Aorta (tissue), 5 donors: ENCODE measurements at places on chromosomes 1 and 21.
A peak's percentile ranks its signal among the peaks of the same experiment; 100 is the strongest.

DNA sequence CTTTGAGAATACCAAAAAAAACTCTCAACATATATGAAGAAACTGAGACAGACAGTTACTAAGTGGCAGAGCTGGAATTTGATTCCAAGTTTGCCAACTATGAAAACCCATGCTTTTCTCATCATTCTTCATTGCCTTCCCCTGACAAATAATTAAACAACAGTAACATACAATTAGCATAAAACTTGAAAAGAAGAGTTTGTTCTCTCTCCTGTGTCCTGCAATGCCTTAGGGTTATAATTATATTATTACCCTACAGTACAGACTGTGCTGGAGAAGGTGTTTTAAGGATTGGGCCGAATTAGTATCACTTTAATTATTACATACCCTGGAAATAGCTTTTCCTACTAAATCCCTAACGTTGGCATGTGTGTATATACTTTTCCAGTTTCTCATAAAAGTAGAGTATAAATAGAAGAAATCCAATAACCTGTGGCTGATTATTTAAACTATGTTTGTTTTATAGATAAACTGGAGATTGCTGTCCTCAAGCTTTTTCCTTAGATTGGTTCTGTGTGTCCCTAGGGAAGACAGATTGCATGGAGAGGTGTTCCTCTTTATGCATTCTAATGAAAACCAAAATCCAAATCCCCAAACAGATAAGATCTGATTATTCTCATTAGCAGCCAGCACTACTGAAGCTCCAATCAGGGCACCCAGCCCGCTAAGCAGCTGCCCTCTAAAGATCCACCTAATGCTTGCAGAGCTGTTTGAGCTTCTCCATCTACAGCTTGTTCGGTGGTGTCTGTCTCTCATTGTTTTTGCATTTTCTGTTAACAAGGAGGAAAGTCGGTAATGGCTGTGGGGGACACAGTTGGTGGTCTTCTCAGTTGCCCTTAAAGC lies 156.3 kb downstream of the TM2D1 start:
- DNase-seq = no peak

DNA sequence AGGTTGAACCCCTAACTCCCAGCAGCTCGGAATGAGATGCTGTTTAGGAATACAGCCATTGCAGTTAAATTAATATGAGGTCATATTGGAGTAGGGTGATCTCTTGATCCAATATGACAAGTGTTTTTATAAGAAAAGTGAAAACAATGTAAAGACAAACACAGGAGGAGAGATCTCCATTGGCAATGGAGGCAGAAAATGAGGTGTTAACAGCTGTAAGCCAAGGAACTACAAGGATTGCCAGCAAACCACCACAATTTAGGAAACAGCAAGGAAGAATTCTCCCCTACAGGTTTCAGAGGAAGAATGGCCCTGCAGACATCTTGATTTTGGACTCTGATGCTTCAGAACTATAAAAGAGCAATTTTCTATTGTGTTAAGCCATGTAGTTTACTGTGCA lies 774.3 kb downstream of the MRPL39 start:
- DNase-seq = no peak

DNA sequence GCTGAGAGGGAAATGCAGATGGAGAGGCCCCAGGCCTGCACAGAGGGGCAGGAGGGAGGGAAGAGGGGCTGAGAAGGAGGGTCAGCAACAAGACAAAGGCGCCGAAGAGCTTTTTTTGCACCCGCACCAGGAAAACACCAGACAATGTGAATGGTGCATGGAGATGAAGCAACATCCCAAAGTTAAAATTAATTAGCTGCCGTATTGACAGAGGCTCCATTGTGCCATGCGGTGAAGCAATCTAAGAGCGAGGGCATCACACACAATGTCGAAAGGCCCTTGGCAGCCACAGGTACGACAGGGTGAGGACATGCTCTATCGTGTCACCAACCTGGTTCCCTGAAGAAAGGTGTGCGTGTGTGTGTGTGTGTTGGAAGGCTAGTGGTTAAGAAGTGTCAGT lies 41.2 kb downstream of the SSBP3 start:
- no peak for DNase-seq

GRCh38 chr1:155175927-155176371 lies 2.3 kb downstream of the TRIM46 start:
- DNase-seq = peak; percentile 46

- DNase-seq = no peak
Measured at GRCh38 chr1:56223968-56224367, 355.4 kb downstream of the PLPP3 start.

DNA sequence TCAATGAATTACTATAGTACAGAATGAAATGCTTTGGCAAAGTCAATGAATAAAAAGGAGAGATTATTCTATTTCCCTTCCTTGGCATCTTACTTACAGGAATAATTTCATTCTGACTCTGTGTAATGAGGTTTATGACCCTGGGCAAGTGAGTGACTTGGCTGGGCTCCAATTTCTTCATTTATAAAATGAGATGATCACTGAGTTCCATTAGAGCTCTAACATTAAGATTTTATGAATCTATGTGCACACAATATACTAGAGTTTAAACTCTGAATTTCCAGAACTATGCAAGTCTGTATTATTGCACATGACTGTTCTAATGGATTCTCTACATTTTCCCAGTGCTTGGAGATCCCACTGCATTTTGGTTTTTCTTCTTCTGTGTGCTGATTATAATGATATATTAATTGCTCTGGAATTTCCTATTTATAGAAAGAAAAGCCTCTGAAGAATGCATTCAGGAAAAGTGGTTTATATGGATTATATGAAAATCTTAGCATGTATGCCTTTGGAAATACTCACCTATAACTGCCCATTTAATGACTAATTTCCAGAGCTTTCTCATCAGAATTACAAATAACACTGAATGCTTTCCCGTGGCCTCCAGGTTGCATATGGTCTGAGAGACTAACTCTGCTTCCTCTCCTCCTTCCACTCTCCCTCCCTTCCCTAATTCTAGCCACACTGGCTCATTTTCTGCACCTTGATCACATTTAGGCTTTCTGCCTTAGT lies 97.4 kb upstream of the CHRM3 start:
- no peak for DNase-seq

- peak; percentile 82 for DNase-seq
Measured at GRCh38 chr1:153775458-153776327, 486 bp downstream of the SLC27A3 start.

- DNase-seq = no peak
Measured at GRCh38 chr1:152928671-152929070, 18.3 kb upstream of the SPRR5 start.

DNA sequence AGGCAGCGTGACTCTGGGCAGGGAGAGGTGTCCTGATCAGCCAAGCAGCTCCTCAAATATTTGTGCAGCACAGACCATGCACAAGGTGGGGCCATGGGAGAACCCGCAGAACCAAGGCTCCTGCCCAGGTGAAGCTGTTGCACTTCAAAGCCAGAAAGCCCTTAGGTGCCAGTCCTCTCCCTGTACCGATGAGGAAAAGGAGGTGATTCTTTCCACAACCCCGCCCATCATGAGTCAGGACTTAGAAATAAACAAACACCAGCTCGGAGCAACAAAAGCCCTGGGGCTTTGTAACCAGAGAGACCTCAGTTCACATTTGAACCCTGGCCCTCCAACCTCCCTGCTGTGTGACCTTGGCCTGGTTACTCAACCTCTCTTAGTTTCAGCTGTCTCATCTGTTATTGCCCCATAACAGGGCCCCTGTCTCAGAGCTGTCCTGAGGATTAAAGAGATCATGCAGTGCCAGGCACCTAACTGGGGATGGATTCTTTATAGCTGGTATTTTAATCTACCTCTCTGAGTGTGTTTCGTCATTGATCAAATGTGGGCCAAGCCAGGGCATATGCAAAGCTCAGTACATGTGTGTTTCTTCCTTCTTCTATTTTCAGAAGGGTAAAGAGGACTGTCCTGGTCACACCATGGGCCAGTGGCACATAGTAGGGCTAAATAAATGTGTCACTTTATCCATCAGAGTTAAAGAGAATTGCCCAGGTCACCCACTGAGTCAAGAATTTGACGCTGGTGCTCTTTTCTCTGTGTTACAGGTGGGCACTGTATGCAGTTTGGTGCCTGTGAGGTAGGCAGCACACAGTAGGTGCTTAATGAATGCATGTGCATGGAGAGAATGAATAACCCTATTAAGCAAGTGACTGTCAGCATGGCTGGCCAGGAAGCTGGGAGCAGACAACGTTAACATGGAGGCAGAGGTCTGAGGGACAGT lies 1.4 kb downstream of the LDLRAD1 start:
- DNase-seq = peak; percentile 22

- no peak for DNase-seq
Measured at GRCh38 chr1:169902751-169903150, 9.1 kb upstream of the SCYL3 start.

GRCh38 chr1:199898654-199899053 lies 128.9 kb upstream of the NR5A2 start:
- no peak for DNase-seq

GRCh38 chr1:195851016-195851601 lies 757.1 kb downstream of the KCNT2 start:
- DNase-seq = no peak

DNA sequence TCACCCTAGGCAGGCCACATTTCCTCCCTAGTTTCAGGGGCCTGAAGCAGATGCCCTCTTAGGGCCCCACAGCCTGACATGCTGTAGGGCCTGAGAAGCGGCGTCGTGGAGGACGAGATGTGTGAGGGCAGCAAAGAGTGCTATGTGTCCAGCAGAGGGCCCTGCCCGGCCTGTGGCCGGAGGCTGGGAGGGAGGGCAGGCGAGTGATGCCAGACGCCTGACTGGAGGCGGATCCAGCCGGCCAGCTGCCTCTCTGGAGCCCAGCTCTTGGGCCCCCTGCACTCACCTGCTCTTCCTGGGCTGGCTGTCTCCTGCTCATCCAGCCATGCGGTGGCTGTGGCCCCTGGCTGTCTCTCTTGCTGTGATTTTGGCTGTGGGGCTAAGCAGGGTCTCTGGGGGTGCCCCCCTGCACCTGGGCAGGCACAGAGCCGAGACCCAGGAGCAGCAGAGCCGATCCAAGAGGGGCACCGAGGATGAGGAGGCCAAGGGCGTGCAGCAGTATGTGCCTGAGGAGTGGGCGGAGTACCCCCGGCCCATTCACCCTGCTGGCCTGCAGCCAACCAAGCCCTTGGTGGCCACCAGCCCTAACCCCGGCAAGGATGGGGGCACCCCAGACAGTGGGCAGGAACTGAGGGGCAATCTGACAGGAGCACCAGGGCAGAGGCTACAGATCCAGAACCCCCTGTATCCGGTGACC lies at the start of gene GPR37L1:
TSS of gene GPR37L1 (plus strand) at position 279 of the 697 bp plus-strand sequence. CDS start at position 326, 47 bp downstream.
- DNase-seq = peak; percentile 87

DNA sequence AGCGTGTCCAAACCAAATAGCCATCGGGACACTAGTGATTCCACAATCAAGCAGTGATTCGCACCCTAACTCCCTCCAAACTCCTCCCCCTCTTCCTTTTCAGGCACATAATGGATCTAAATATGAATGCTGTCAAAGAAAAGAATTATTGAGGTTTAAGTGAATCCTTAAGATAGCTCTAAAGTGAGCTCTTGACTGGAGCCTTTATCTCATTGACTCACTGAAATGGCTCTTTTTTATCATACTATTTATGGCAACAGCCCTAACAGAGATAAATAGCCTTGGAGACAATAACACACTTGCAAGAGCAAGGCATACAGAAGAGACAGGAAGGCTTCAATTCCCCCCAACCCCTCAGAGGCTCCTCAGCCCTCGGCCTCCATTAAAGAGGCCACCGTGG lies 143.3 kb downstream of the PLXNA2 start:
- DNase-seq = no peak

DNA sequence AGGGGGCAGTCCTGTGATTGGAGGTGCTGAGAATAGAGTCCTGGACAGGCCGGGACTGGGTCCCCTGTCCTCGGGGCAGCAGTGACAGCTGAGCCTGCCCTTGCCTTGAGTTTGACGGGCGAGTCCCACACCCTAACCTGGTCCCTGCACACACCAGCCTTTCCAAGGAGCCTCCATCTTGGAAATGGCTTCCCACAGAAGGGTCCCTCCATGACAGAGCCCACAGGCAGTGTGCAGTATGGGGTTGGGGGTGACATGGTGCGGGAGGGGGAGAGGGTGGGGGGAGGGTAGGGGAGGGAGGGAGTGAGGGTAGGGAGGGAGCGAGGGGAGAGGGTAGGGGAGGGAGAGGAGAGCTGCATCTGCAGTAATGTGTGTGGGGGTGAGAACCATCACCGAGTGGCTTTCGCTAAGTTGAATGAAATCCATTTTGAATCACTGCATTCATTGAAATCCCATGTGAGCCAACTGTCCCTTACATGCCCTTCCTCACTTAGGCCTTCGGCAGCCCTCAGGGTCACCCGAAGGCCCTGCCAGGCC lies 10.1 kb upstream of the TMEM52 start:
- DNase-seq = no peak

DNA sequence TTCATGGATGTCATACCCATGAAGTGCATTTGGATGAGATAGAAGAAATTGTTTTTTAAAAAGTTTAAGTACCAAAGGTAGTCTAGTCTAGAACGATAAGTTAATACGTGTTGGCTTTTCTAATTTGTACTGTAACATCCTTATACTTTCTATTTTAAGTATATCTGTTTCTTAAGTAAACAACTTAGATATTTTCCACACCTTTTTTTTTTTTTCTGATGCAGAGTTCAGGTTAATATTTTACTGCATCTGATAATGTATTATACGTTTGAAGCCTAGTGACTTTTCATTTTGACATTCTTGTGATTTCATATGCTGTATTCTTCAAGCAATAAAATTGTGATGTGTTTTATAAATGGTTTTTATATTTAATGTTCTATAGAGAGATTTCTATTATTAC lies 16.5 kb downstream of the DR1 start:
- no peak for DNase-seq

DNA sequence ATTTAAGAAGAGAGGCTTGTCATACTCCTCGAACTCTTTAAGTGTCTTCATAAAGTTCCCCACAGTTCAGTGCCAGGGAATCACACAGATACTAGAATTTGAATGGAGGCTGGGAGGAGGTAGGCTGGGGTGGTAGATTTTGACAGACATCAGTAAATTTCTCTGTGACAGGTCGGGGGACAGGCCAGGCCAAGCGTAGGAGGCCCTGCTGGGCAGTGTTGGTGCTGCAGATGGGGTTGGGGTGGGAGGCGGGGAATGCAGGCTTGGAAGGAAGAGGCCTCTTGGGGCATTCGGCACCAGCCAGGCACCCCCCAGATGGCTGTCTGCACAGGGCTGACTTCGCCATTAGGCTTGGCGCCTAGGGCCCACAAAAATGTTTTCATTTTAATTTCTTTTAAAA lies 84.0 kb downstream of the MAN1C1 start:
- DNase-seq = no peak

DNA sequence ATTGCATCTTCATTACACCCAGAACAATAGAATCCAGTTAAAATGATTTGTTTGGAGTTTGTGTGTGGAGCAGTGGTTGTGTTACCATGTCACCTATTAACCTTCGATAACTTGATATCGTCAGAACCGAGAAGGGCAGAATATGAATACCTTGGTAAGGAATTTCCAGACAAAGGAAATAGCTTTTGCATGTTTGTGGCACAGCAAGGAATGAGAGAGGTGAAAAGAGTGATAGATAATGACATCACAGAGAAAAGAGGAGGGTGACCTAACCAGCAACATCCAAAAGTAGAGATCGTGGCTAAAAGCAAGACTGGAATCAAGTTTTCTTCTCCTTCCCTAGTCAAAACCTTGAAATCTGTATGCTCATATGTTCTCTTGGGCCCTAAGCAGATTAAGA lies 244.6 kb upstream of the NEGR1 start:
- no peak for DNase-seq

GRCh38 chr1:150409504-150410362 lies 45.8 kb downstream of the RPRD2 start:
- DNase-seq = no peak
